ENCODE measurements at places on chromosomes 1 and 21. TPM values are rescaled to one million over a fixed set of nuclear protein-coding genes. Genes with fewer than 3 reads are reported as not detected.

Gene AGL
- total RNA-seq: 10.8 TPM

Gene SYPL2
- total RNA-seq: 0.34 TPM

Gene USH2A
- total RNA-seq: 0.08 TPM

Gene PDC
- not detected for total RNA-seq

Gene F3
- total RNA-seq: 36.5 TPM

Gene CLEC20A
- total RNA-seq: not detected

Gene FCN3
- 4.7 TPM for total RNA-seq

DNA sequence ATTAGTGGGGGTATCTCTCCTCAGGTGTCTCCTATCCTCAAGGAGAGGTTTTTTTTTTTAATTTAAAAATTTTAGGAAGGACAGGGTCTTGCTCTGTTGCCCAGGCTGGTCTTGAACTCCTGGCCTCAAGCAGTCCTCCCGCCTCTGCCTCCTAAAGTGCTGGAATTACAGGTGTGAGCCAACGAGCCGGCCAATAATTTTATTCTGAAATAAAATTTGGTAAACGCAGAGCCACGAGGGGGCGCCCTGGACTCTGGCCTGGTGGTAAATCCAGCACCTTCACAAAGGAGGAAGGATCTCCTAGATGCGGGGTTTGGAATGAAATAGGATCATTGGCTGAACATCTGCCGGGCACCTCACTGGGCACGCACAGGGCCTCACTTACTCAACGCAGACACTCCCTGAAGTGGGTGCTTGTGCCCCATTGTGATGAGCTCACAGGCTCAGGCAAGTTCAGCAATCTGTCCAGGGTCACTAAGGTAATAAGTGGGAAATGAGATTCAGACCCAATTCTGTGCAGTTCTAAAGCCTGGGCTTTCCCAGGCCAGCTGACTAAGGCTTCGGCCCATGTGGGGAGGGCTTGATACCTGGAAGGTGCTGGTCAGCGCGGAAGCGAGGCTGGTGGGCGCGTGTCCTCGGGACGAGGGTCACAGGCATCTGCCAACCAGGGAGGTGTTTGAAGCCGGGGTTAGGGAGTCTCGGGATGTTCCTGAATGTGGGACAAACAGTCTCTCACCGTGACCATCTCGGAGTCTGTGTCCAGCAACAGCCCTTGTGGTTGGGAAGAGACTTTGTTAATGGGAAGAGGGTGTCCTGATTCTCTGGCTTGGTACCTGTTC lies 32.7 kb upstream of the ETV3 start:
- no peak overlapping the region for H3K4me3 ChIP-seq
- H3K4me1 ChIP-seq: no peaks in the 10 kb centered on the region
- H3K36me3 ChIP-seq: no peaks in the 10 kb centered on the region
- DNase-seq: no peak

DNA sequence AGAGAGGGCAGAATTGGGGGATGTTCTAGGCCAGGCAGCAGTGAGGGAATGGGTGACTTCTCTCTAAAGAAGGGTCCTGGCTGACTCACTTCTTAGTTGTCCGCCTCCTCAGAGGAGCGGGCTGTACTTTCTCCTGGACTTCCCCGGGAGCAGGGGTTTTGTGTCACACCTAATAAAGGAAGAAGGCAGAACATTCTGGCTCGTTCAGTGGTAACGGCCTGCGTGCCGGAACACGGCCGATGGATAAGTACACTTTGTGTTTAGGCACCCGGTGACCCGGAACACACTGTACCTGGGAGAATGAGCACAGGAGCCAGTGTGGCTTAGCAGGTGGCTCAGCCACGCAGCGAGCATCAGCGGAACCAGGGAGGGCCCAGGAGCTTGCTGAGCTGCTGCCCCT lies 84.7 kb downstream of the FBXO2 start:
- H3K36me3 ChIP-seq: no peaks in the 10 kb centered on the region
- DNase-seq: no peak
- peaks cover 69% of the 10 kb centered on the region for H3K27me3 ChIP-seq
- H3K4me1 ChIP-seq: no peaks in the 10 kb centered on the region

DNA sequence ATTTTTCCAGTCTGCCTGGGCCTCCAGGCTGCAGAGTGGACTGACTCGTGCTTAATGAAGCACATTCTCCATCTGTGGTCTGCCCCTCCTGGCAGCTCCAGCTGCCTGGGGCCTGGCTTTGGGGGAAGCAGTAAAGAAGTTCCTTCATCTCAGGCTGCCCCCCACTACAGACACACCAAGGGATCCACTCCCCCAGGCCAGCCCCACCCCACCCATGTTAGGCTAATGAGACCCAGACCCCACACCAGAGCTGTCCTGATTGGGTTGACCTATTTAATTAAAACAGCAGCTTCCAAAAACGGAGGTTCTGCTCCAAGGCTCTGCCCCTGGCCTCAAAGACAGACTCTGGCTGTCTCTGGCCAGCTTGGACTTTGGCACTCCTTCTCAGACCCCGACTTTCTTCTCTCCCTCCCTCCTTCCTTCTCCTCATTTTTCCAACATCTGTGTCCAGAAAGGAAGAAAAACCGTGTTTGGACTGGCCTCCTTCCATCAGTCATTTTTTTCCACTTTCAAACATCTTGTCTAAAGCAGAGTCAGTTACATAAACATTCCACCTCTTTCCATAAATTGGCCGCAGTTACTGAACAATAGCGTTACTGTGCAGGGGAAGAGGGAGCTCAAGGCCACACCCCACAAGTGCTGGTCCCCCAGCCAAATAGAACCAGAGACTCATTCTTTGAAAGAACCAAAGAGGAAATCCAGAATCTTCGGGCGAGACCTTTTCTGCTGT lies 29.7 kb downstream of the SERTAD4 start:
- DNase-seq: no peak
- H3K27me3 ChIP-seq: peaks cover 4% of the 10 kb centered on the region
- H3K4me1 ChIP-seq: peaks cover 53% of the 10 kb centered on the region
- no peaks in the 10 kb centered on the region for H3K36me3 ChIP-seq
- H3K4me3 ChIP-seq: no peak overlapping the region

DNA sequence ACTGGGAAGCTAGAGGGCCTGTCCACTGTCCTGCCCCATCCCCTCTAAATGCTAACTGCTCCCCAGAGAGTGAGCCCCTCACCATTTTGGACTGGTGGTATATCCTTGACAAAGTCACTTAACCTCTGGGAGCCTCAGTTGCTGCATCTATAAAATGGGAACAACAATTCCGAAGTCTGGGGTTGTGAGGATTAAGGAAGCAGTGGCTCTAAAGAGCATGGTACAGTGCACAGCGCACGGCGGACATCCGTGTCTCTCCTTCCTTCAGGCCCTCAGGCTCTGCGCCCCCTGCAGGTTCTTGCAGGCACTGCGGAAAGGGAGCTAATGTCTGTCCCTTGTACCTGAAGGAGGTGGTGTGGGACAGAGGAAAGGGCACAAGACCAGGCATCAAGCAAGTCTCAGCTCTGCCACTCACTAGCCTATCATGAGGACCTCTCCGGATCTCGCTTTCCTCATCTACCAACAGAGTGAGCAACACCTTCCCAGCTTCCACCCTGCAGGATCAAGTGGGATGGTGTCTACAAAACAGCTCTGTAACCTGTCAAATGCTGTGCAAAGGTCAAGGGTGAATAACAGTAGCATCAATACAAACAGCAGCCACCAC lies 20.1 kb downstream of the ECE1 start:
- DNase-seq: no peak
- no peaks in the 10 kb centered on the region for H3K27me3 ChIP-seq
- peak overlapping the region; percentile 2 for H3K27ac ChIP-seq
- H3K4me1 ChIP-seq: peaks cover 26% of the 10 kb centered on the region

DNA sequence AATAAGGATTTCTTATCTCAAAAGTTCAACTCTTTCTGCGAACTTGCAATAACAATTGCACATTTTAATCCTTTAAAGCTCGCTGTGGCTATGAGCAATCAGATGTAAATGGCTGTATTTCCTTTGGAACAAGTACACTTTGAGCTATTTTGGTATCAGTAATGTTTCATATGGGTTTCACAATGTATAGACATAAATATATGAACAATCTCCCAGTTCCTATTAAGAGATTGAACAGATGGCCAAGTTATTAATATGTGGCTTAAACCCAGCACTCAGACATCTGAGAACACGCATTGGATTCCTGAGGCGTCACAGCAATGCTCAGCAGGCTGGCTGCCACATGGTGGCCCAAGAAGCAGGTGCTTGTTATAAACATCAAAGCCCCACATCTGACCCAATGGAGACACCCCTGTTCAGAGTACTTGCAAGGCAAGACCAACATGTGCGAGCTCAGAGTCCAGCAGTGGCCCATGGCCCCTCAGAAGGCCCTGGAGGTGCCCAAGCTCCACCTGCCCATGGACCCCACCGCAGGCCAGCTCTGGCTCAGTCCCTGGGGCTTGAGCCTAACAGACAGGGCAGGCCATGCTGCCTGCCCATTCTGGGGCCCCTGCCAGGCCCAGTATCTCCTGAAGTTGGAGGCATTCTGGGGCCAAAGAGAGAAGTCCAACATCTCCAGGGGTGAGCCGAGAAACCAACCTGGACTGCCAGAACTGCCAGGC lies 23.7 kb downstream of the PSMG1 start:
- DNase-seq: no peak
- H3K36me3 ChIP-seq: no peaks in the 10 kb centered on the region
- H3K27ac ChIP-seq: no peak overlapping the region
- no peak overlapping the region for H3K4me3 ChIP-seq
- peaks cover 3% of the 10 kb centered on the region for H3K27me3 ChIP-seq
- H3K4me1 ChIP-seq: no peaks in the 10 kb centered on the region

GRCh38 chr21:35556536-35556935 lies 503.8 kb downstream of the SETD4 start:
- DNase-seq: no peak
- H3K27ac ChIP-seq: no peak overlapping the region
- H3K4me1 ChIP-seq: peaks cover 3% of the 10 kb centered on the region
- H3K36me3 ChIP-seq: no peaks in the 10 kb centered on the region

DNA sequence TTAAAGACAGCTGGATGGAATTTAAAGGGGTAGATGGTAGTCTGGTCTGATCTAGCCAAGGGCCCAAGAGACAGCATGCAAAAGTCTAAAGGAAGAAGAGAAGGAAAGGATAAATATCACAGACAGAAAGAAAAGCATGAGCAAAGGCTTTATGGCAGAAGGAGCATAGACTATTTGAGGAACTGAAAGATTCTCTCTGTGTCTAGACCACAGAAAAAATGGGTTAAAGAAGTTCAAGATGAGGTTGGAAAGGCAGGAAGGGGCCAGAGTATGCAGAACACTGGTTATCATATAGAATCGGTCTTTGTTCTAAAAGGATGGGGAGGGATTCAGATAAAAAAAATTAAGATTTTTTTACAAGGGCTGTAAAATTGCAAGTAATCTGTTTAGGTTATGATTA lies 136.8 kb upstream of the SGIP1 start:
- peaks cover 16% of the 10 kb centered on the region for H3K4me1 ChIP-seq
- no peak overlapping the region for H3K4me3 ChIP-seq
- H3K36me3 ChIP-seq: no peaks in the 10 kb centered on the region
- DNase-seq: no peak
- no peaks in the 10 kb centered on the region for H3K27me3 ChIP-seq
- no peak overlapping the region for H3K27ac ChIP-seq

- H3K4me3 ChIP-seq: no peak overlapping the region
- H3K36me3 ChIP-seq: no peaks in the 10 kb centered on the region
These were observed 71.2 kb downstream of the DPYD start for GRCh38 chr1:97849345-97850340.

- H3K4me3 ChIP-seq: no peak overlapping the region
- H3K4me1 ChIP-seq: peaks cover 10% of the 10 kb centered on the region
- no peaks in the 10 kb centered on the region for H3K36me3 ChIP-seq
- no peak overlapping the region for H3K27ac ChIP-seq
- DNase-seq: no peak
- H3K27me3 ChIP-seq: peaks cover 25% of the 10 kb centered on the region
These were observed 158.2 kb upstream of the KLHDC7A start for GRCh38 chr1:18322368-18323032.

DNA sequence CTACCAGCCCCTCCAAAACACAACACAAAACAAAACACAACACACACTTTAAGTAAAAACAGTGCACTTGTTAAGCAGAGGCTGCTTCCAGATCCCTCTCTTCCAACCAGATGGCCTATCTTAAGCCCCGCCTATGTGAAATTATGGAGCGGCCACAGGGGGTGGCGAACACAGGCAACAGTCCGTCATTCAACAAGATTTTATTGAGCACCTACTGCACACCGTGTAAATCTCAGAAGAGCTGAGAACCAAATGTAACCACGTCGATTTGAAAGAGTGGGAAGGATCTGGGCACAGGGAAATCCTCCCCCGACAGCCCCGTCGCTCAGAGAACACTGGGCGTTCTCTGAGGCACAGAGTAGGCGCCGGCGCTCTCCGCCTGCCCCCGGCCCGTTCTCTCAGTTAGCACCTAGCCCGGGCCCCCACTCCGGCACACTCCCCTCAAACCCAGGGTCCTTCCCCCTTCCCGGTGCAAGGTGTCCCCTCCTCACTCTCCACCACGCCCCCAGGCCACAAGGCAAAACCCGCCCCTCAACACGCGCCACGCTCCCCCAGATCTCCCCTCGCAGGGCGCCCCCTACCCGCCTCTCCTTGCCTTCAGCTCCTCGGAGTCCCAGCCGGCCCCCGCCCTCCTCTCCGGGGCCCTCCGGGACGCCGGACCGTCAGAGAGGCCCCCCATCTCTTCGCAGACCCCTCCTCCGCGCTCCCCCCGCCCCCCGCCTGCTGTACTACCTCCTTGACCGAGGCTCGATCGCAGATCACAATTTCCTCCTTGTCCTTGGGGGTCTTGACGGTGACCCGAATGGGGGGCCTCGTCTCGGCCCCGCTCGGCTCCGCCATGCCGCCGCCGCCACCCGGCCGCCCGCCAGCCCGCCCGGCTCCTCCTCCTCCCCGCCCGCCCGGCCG lies 483 bp downstream of the UBQLN4 start:
- H3K4me3 ChIP-seq: peak overlapping the region; percentile 83
- DNase-seq: peak; percentile 87

DNA sequence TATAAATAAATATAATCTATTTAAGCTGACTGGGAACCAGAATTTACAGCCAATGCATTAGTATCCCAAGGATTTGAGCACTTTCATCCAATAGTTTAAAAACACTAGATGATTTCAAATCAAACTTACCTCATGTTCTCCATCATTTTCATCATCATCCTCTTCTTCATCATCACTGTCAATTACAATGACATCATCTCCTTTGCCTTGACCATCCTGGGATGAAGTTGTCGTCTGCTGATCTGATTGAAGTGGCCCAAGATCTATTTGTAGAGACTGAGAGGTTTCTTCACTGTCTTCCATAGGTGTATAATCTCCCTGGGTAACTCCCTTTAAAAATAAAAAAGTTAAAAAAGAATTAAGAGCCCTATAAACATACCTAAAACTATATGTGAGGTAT lies 47.7 kb downstream of the TPR start:
- no peak overlapping the region for H3K4me3 ChIP-seq
- no peaks in the 10 kb centered on the region for H3K27me3 ChIP-seq
- no peak overlapping the region for H3K27ac ChIP-seq
- peaks cover 84% of the 10 kb centered on the region for H3K36me3 ChIP-seq

Data from suprapubic skin (tissue), 4 donors.